Iris pigment epithelial cell (primary cell): ENCODE measurements at places on chromosomes 11 and 22.

DNA sequence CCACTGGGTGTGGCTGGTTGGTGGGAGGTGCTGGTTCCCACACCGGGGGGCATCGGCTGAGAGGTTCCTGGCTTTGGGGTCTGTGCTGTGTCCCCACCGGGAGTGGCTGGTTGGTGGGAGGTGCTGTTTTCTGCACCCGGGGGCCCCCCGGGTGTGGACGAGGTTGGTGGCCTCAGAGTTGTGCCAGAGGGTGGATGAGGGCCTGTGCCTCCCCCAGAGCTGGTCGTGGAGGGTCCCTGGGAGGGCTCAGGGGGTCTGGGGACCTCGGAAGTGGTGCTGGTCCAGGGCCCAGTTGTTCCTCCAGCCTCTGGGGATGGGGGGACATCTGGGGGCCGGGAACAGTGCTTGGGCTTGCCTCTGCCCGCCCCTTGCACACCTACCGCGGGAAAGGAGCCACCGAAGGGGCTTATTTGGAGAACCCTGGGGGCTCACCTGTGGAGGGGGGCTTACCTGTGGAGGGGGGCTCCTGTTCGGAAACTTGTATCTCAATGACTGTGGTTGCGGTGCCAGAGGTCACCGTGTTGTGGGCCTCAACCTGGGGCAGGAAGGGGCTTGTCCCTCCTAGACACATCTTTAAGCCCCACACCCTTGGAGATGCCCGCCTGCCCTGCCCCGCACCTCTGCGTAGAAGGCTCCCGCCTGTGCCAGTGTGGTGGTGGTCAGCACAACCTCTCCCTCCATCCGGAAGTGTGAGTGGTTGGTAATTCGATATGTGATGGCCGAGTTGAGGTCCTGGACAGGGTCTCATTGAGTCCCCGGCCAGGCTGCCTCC, 3.3 kb upstream of the IRF7 start:
- DNase-seq: no peak

DNA sequence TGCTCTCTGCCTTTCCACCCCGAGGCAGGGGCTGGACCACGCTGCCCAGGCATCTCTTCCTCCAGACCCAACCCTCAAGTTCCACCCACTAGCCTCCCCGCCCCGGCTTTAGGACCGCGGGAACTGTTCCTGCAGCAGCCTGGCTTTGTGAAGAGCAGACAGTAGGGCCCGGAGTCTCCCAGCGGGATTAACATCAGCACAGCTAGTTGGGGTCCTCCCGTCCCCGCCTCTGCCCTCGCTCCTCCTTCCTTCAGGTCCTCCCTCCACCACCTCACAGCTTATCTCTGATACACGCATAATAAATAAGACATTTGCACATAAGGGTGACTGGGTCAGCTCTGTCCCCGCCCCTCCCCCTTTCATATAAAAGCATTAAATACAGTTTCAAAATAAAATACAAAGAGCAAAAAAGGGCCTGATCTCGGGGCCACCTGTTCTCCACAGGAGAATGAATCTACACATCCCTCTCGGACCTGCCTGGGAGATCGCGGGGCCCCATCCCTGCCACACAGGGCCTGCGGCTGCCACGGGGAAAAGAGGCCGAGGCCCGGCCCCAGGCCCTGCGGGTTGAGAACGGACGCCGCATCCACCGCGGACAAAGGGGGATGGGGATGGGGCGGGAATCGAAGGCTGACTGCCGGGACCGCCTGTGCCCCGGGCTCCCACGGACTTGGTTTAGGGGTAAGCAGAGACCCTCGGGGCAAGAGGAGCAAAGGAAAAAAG, 6.5 kb downstream of the ZFTA start:
- DNase-seq: no peak

DNA sequence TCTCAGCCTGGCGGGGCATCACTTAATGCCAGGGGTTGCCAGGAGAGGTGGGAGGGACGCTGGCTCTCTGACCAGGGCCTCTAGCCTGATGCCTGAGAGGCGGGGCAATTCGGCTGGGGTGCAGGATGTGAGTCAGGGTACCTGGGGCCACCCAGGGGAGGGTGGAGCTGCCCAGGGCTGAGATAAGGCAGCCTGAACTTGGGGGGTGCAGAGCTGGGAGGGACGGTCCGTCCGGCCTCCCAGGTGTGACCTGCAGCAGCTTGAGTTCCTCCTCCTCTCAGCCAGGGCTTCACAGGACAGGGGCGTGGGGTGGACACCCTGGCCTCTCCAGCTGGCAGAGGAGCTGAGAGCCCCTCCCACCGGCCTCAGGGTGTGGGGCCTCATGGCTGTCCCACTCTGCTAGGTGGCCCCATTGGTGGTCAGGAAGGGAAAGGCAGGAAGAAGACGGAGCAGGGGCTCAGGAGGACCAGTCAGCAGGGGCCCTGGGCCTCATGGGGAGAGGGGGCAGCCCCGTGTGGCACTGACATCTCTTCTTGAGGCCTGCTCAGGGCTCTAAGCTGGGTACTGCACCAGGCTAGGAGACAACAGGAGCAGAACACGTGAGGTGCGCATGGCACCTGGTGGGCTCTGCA, 942 bp upstream of the RPS6KA4 start:
- DNase-seq: no peak

GRCh38 chr11:69122630-69123431, 32.9 kb upstream of the SMIM38 start:
- peak; percentile 73 for DNase-seq

DNA sequence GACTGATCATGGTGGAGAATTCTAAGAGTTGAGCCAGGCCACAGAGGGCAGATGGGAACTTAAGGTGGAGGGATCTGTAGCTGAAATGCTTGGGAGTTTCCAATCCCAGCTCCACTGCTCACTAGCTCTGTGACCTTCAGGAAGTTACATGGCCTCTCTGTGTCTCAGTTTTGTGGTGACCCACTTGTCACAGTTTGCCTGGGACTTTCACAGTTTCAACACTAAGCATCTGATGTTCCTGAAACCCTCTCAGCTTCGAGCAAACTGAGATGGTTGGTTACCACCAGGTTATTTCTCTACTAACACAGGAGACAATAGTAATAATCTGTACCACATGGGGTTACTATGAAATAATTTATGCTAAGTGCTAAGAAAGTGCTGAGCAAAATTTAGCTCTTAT, 505.3 kb downstream of the OPCML start:
- no peak for DNase-seq

- peak; percentile 85 for DNase-seq
These were observed 9.7 kb upstream of the AHNAK start for GRCh38 chr11:62556108-62556874.

DNA sequence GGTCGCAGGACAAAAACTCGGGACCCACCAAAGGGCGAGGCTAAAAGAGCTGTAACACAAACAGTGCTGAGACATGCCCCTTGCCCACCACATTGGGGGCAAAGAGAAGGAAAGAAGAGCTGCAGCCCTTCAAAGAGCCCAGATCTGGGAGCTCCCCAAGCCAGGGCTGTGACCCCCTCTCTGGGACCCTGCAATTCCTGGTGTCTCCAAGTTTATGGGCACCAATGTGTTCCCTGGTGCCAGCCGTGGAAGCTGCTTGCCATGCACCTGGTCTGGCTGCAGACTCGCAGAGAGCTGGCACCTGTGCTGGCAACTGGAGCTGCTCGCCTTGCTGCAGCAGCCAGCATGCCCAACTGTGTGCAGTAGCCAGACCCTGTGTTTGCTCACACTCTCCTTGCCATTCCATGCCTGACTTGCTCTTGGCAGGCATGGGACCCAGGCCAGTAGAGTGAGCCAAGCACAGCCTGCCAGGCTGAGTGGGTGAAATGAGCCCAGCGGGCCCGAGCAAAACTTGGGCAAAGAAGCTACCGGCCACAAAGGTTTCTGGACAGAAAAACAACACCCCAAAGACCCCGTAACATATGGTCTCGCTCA, 16.0 kb downstream of the RRP8 start:
- no peak for DNase-seq

GRCh38 chr11:41872870-41873269, 413.4 kb upstream of the LRRC4C start:
- DNase-seq: no peak

- no peak for DNase-seq
These were observed 33.2 kb downstream of the CSF2RB start for GRCh38 chr22:36946421-36947158.

GRCh38 chr11:93861808-93862207, 11.4 kb upstream of the VSTM5 start:
- no peak for DNase-seq

- no peak for DNase-seq
These were observed 808.4 kb upstream of the LUZP2 start for GRCh38 chr11:23688411-23688810.

- DNase-seq: no peak
These were observed 198.5 kb upstream of the MTNR1B start for GRCh38 chr11:92770981-92771380.

DNA sequence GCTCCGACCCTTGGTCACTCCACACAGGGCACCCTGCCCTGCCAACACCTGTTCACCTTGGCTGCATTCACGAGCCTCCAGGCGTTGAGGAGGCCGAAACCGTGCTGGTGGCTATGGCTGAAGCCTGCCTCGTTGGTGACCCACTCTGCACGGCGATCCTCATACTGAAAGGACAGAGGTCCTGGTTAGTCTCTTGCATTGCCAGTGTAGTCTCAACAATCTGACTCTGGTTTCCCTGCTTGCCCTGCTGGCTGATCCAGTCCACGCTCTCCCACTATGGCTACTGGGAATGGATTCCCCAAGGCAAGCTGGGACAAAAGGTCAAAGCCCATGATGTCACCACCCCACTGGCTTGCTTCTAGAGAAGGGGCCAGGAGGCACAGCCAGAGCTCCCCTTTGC, 12.9 kb downstream of the PCSK7 start:
- no peak for DNase-seq

DNA sequence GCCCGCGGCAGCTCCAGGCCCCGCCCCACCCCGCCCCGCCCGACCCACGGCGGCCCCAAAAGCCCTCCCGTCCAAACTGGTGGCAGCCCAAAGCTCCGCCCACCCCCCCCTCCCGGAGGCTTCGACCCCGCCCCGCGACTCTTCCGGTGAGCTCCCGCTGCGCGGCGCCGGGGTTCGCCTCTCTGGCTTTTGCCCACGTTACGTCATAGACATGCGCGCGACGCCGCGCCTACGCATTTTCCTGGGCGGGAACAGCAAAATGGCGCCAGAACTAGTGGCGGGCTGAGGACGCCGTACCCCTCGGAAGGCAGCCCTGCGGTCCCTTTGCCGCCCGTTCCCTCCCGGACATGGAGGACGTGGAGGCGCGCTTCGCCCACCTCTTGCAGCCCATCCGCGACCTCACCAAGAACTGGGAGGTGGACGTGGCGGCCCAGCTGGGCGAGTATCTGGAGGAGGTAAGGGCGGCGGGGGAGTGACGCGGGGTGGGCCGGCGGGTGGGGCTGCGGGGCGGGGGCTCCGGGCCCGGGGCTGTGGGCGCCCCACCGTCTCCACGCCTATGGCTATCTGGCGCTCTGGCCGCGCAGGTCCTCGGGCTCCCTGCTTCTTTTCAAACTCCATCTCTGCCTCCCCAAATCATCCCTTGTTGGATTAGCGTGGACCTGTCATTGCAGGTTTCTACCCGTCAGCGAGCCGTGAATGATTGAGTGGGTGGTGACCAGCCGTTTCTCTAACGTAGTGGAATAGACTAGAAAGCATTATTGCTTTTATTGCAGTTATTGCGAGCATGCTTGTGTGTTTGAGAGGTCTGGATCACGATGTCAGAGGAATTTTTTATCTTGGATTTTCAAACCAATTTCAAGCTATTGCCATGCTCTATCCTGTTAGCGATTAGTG, at the start of gene NCAPH2:
Gene NCAPH2 (plus strand): TSS at position 234 of the 894 bp plus-strand sequence. CDS start 114 bp downstream, at position 348.
- peak; percentile 94 for DNase-seq

DNA sequence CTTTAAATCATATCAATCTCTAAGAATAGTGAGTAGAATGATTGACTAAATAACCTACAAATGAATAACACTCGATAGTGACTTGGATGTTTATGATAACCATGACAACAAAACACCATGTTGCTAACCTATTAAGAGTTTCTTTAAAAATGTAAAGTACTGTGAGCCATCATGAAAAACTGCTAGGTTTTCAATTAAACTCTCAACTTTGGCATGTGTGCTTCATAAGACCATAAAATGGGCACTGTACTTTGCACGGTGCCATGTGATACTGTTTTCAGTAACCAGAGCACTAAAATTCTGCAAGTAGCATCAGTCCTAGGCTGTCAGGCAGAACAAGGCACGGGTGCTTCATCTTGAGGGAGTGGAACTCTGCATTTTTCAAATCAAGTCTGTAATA, 96.2 kb upstream of the TRIM77 start:
- no peak for DNase-seq

- DNase-seq: peak; percentile 27
These were observed 72.0 kb downstream of the CD82 start for GRCh38 chr11:44637487-44637886.

DNA sequence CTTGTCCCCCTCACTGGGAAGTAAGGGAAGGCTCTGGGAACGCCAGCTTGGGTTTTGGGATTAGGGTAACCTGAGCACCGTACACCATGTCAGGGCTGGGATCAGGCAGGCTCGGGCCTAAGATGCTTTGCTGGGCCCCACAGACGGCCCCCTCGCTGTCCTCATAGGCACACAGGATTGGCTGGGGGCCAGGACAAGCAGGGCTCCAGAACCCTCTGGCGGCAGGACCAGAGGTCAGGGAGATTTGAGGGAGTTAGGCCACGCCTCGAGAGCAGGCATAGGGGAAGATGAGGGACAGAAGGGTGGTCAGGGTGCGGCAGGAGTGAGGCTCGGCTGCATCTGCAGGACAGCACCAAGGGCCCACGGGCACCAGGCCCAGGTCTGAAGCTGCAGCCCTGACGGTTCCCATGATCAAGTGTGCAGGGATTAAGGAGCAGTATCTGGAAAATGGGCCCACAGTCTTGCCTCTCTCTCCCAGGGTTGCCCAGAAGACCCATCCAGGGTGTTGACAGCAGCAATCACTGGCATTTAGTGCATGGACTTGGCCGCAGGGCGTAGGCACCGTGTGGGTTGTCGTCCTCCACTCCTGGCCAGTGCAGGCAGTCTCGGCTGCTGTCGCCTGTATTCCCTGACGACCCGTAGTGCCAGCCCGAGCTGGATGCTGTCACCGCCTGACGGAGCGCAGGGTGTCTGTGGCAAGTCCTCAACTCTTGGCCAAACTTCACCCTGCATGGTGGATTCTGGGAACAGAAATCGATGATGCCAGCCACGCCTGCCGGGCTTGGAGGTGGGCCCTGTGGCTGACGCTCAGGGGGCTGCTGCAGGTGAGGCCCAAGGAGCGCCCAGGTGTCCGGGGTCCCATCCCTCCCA, 15.7 kb upstream of the GNB1L start:
- no peak for DNase-seq
